Ureter (tissue), 1 donor: ENCODE measurements at places on chromosomes 5 and 9. TPM values are rescaled to one million over a fixed set of nuclear protein-coding genes. Genes with fewer than 3 reads are reported as not detected.

Gene LCN1
- total RNA-seq: not detected

Gene DOLPP1
- 18.2 TPM for total RNA-seq

GRCh38 chr5:107812570-107813141 lies 141.9 kb upstream of the EFNA5 start:
- no peak for DNase-seq

- no peak for DNase-seq
These were observed 82.7 kb downstream of the HSD17B3 start for GRCh38 chr9:96219026-96219899.

DNA sequence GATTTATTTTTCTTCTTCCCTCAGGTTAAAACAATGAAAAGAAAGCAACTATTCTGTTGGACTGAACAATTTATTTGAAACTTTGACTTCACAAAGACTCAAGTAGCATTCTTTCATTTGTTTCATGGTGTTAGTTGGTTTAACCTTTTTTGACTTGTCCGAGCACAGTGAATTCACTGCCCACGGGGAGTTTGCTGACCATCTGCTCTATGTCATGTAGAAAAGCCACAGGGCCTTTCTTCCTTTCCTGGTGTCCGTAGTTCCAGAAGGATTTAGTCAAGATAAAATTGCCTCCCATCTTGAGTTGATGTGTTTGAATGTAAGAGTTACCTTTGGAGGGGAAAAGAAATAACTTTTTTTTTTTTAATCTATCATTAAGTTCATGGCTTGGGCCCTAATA lies 55.1 kb upstream of the ZNF608 start:
- DNase-seq: no peak
